ENCODE measurements at places on chromosomes 4 and X.

GRCh38 chr4:120801137-120801758 is 121.3 kb downstream of the PRDM5 start:
- no peak for DNase-seq

GRCh38 chr4:37415845-37416369 is 171.4 kb downstream of the NWD2 start:
- no peak for DNase-seq

DNA sequence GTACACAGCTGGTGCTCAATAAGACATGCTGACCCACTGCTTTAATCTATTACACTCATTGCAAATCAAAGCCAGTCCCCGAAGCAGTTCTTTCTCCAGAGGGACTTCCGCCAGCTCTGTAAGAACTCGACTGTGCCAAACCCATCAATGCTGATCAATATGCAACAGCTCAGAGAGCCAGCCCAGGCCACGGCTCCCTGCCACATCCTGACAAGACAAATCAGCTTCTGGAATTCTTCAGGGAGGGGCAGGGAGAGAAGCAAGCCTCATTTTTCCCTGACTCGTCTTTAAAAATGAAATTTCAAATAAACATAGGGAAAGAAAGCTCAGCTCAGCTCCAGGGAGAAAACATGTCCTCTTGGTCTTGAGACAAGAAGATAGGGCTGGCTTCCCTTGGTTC is 5.3 kb upstream of the ADRA2C start:
- DNase-seq = no peak

DNA sequence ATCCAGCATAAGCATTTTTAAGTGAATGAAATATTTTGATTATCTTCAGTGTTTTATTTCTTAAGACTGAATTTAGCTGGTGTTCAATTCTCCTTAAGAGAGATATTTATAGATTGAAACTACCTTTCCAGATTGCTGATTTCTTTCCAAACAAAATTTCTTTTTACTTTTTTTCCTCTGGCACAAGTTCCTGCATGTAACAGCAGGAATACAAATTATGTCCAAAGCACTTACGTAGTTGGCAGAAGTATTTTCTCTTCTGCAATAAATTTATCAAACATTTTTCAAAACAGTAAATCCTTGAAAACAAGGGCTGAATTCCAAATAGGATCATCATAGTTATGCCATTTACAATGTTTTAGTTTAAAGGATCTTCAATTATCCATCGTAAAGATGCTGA is 412.6 kb downstream of the IQCM start:
- no peak for DNase-seq

GRCh38 chrX:105645667-105646357 is 176.5 kb upstream of the NRK start:
- no peak for DNase-seq

- DNase-seq = no peak
These were observed 156.3 kb downstream of the GASK1B start for GRCh38 chr4:158016511-158016910.

GRCh38 chrX:31070057-31070468 is 1.8 kb downstream of the FTHL17 start:
- no peak for DNase-seq

DNA sequence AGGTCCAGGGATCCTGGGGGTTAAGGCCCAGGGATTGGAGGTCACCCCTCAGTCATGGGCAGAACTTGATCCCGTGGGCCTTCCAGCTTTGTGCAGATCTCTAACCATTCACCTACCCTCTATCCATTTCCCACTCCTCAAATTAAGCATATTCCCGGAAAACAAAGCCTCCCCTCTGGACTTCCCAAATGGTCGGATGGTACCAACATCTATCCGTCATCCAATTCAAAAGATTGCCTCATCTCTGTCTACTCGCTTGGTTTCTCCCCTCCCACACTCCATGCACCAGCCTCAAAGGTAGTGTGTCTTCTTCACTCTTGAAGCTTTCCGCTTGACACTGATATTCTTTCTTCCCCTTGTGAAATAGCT is 473 bp upstream of the BCLAF3 start:
- DNase-seq = no peak

- DNase-seq = no peak
These were observed 96.2 kb upstream of the KLHL13 start for GRCh38 chrX:118212817-118213183.

GRCh38 chr4:138948918-138949317 is 66.7 kb upstream of the NOCT start:
- DNase-seq = no peak

- DNase-seq = no peak
These were observed 680.9 kb upstream of the ATOH1 start for GRCh38 chr4:93147524-93148212.

GRCh38 chr4:19829101-19829500 is 422.6 kb upstream of the SLIT2 start:
- no peak for DNase-seq

- DNase-seq = no peak
These were observed 454.2 kb downstream of the NLGN4X start for GRCh38 chrX:5774446-5774845.

DNA sequence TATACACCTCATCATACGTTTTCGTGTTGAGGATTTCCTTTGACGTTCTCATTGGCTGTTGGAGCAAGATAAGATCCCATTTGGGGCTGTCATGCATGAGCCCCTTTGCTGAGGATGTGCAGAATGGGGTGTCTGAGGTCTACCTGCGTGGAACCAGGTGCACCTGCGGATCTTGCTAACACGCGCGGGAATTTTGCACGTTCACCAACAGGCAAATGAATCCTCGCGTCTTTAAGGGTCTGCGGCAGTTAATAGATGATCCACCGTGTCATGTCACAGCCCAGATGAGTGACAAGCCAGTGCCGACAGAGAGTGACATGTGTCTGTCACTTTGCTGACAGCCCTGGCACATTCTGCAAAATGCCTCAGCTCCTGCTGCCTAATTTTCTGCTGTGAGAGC is 56.3 kb upstream of the SHOX start:
- DNase-seq = no peak

DNA sequence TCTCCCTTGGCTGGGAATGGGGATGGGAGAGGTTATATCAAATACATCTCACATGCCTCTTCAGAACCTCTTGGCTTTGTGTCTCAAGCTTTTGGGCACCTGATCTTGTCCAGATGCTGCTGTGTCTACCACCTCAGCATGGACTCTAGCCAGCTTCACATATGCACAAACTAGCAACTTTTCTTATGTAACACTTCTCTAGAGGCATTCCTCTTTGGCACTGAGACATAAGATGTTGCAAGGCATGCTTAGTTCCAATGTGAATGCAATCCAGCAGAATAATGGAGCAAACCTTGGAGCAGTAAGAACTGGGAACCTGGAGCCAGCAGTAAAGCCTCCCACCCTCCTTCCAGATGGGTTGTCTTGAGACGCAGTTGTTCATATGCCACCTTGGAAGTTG is 113.4 kb upstream of the TMEM47 start:
- no peak for DNase-seq

DNA sequence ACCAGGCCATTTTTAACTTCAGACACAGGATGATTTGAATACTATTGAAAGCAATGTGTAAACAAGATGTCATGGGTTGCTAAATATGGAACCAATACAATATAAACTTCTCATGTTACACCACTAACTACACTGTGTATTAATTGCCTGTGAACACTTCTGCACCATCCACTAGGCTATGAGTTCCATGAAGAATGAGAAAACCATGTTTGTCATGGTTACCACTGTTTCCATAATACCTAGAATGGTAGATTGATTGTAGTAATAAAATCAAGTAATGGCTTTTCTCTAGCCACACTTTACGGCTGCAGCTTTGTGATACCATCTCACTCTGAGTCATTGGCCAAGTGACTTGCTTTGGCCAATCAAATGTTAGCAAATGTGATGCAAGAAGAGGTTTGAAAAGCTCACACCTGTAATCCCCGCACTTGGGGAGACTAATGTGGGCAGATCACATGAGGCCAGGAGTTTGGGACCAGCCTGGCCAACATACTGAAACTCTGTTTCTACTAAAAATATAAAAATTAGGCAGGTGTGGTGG is 19.9 kb upstream of the CYBB start:
- no peak for DNase-seq

Data from upper lobe of right lung (tissue), 1 donor.